ENCODE measurements at places on chromosomes 3 and 15.

DNA sequence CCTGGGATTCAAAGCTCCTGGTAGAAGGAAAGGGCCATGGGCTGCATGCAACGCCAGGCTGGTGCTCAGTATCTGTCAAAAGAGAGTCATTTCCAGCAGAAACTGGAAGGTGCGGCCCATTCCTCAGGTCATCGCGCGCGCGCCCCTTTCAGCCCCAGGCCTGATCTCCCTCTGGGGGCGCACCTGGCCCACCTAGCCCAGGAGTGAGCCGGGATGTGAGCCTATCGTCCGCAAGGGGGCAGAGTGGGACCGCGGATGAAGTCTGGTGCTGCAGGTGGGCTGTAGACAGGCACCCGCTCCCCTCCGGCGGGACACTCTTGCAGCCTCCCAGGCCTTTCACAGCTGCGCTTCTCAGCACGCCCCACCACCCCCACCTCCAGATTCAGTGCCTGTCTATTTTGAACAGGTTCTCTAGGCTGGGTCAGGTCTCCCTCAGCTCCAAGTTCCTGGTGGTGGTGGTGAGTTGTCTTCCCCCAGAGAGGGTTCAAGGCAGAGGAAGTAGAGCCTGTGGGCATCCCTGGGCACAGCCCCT, 5.8 kb upstream of the RPL29 start:
- H3K27me3 ChIP-seq, result no peaks in the 10 kb centered on the region
- DNase-seq, result no peak
- no peak overlapping the region for H3K27ac ChIP-seq

DNA sequence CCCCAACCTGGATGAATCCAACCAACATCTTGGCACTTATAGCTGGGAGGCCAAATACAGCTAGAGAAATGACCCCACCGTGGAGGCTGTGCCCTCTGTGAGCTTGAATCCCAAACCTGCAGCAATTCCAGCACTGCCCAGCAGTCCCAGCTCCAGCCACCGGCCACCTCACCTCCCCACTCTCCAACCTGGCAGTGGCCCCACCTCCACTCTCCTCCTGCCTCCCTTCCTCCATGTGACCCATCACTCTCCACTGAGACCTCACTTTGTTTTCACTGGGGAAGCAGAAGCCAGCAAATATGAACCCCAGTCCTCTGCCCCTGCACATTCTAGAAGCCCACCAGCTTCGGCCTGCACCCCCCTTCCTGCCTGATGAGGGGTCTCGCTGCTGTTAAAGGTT, 79.7 kb upstream of the LINGO1 start:
- no peak for DNase-seq
- H3K27ac ChIP-seq, result no peak overlapping the region
- no peaks in the 10 kb centered on the region for H3K36me3 ChIP-seq
- no peak overlapping the region for H3K4me3 ChIP-seq

GRCh38 chr15:92707880-92708551, 52.4 kb upstream of the FAM174B start:
- H3K4me1 ChIP-seq, result no peaks in the 10 kb centered on the region
- H3K4me3 ChIP-seq, result no peak overlapping the region
- no peak for DNase-seq
- H3K27ac ChIP-seq, result no peak overlapping the region

- peak; percentile 61 for DNase-seq
- peaks cover 23% of the 10 kb centered on the region for H3K36me3 ChIP-seq
- H3K4me3 ChIP-seq, result peak overlapping the region; percentile 14
- no peaks in the 10 kb centered on the region for H3K27me3 ChIP-seq
- H3K27ac ChIP-seq, result peak overlapping the region; percentile 67
These were observed 99.7 kb downstream of the LRIG1 start for GRCh38 chr3:66401157-66401550.

- no peak overlapping the region for H3K4me3 ChIP-seq
- no peak overlapping the region for H3K27ac ChIP-seq
- no peaks in the 10 kb centered on the region for H3K4me1 ChIP-seq
These were observed 109.9 kb downstream of the UACA start for GRCh38 chr15:70653426-70653825.

GRCh38 chr3:11479221-11479620, 164.5 kb downstream of the VGLL4 start:
- peak overlapping the region; percentile 86 for H3K27ac ChIP-seq
- H3K4me1 ChIP-seq, result peaks cover 13% of the 10 kb centered on the region
- H3K27me3 ChIP-seq, result no peaks in the 10 kb centered on the region
- H3K36me3 ChIP-seq, result no peaks in the 10 kb centered on the region

DNA sequence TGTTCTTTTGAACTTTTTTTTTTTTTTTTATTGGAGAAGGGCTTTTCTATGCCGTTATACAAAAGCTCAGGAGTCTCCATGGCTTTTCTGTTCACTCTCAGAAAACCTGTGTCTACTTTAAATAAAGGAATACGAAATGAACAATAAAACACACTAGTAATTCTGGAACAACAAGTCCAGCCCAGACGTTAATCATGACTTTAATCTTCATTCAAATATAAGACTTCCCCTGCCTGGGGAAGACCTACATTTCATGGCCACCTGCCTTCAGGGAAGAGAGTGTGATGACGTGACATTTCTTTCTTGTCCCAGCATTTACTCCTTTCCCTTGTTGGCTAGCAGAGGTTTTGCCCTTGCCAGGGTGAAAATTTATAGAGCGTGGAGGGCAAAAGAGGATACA, 564.5 kb downstream of the PDCD6IP start:
- no peaks in the 10 kb centered on the region for H3K4me1 ChIP-seq
- no peak overlapping the region for H3K27ac ChIP-seq
- H3K27me3 ChIP-seq, result no peaks in the 10 kb centered on the region
- DNase-seq, result no peak
- H3K4me3 ChIP-seq, result no peak overlapping the region
- no peaks in the 10 kb centered on the region for H3K36me3 ChIP-seq

DNA sequence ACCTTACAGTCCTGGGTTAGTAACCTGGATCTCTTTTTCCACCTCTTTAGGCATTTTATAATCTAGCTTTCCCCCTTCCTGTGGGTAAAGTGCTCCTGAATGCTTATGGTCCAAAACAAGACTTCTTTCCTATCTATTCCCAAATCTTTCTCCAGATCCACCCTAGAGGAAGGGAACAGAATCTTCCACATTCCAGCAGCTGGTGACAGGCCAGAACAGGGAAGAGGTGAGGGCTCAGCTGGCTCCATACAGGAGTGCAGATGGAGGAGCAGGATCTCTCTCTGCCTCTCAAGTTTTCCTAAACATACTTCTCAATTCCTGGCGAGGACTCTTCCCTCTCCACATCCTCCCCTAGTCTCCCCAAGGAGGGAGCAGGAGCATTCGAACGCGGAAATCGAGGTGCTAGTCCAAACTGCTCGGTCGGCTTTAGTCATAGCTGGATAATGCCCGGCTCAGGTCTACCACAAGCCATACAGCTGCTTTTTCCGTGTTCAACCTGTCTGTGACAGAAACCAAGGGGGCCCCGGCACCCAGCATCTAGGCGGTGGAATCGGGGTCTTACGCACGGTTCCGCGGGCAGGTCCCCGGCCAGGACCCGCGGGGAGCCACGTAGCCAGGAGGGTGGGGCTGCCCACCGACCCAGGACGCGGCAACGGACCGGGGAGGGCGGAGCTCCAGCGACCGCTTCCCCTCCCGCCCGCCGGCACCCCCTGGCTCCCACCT, 4.0 kb downstream of the RASSF1 start:
- DNase-seq, result no peak
- H3K27me3 ChIP-seq, result no peaks in the 10 kb centered on the region
- H3K36me3 ChIP-seq, result peaks cover 9% of the 10 kb centered on the region
- H3K4me3 ChIP-seq, result peak overlapping the region; percentile 72
- peak overlapping the region; percentile 99 for H3K27ac ChIP-seq

GRCh38 chr3:87987952-87988351, 70.9 kb downstream of the CGGBP1 start:
- no peaks in the 10 kb centered on the region for H3K4me1 ChIP-seq
- no peak overlapping the region for H3K4me3 ChIP-seq
- DNase-seq, result no peak

GRCh38 chr3:45092132-45093031, 53.8 kb downstream of the CDCP1 start:
- no peaks in the 10 kb centered on the region for H3K27me3 ChIP-seq
- H3K4me1 ChIP-seq, result no peaks in the 10 kb centered on the region
- no peaks in the 10 kb centered on the region for H3K36me3 ChIP-seq
- H3K27ac ChIP-seq, result no peak overlapping the region
- H3K4me3 ChIP-seq, result no peak overlapping the region
- no peak for DNase-seq

DNA sequence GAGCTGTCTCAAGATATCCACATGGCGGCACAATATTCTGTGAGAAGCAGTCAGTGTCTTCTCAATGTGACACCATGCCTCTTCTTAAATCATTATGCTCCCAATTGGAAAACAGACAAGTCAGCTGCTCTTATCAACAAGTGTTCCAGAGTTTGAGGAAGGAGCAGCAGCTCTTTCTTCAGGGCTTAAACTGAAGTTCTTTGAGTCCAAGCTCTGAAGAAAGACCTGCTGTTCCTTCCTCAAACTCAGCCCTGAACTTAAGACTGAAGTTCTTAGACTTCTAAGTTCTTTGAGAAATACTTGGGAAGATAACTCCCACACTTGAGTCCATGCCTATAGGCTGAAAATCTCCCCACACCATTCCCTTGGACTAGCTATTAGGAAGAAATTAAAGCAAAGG, 43.4 kb downstream of the NPTN start:
- H3K27me3 ChIP-seq, result no peaks in the 10 kb centered on the region
- no peak for DNase-seq
- H3K36me3 ChIP-seq, result peaks cover 43% of the 10 kb centered on the region
- H3K4me3 ChIP-seq, result no peak overlapping the region
- peaks cover 8% of the 10 kb centered on the region for H3K4me1 ChIP-seq

- no peak overlapping the region for H3K4me3 ChIP-seq
- DNase-seq, result peak; percentile 63
- H3K27ac ChIP-seq, result peak overlapping the region; percentile 49
These were observed 7.6 kb upstream of the TMEM44 start for GRCh38 chr3:194640829-194641228.

- H3K27me3 ChIP-seq, result no peaks in the 10 kb centered on the region
- no peak for DNase-seq
- no peak overlapping the region for H3K4me3 ChIP-seq
- no peaks in the 10 kb centered on the region for H3K4me1 ChIP-seq
- H3K36me3 ChIP-seq, result peaks cover 8% of the 10 kb centered on the region
These were observed 25.5 kb upstream of the ESYT3 start for GRCh38 chr3:138408751-138409570.

DNA sequence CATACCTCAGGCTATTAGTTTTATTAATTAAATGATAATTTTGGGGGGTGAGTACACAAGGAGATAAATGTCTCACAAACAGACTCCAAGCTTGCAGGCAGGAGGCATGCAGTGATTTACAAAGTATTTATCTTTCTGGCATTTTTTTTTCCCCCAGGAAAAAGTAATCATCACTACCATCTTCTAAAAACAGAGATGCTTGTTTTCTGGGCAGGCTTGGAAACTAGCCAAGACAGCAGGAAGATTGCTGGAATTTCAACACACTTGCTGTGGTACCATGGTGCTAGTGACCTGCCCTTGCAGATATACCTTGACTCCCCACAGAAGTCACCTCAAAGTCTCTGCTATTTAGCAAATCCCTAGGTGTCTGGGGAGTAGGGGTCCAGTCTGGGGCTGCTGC, 732.8 kb upstream of the CFAP20DC start:
- H3K36me3 ChIP-seq, result no peaks in the 10 kb centered on the region
- no peaks in the 10 kb centered on the region for H3K27me3 ChIP-seq
- no peak overlapping the region for H3K4me3 ChIP-seq
- no peak for DNase-seq
- H3K4me1 ChIP-seq, result no peaks in the 10 kb centered on the region

- no peak for DNase-seq
- H3K27me3 ChIP-seq, result no peaks in the 10 kb centered on the region
- H3K36me3 ChIP-seq, result no peaks in the 10 kb centered on the region
These were observed 8.9 kb downstream of the MUC4 start for GRCh38 chr3:195802795-195803194.

DNA sequence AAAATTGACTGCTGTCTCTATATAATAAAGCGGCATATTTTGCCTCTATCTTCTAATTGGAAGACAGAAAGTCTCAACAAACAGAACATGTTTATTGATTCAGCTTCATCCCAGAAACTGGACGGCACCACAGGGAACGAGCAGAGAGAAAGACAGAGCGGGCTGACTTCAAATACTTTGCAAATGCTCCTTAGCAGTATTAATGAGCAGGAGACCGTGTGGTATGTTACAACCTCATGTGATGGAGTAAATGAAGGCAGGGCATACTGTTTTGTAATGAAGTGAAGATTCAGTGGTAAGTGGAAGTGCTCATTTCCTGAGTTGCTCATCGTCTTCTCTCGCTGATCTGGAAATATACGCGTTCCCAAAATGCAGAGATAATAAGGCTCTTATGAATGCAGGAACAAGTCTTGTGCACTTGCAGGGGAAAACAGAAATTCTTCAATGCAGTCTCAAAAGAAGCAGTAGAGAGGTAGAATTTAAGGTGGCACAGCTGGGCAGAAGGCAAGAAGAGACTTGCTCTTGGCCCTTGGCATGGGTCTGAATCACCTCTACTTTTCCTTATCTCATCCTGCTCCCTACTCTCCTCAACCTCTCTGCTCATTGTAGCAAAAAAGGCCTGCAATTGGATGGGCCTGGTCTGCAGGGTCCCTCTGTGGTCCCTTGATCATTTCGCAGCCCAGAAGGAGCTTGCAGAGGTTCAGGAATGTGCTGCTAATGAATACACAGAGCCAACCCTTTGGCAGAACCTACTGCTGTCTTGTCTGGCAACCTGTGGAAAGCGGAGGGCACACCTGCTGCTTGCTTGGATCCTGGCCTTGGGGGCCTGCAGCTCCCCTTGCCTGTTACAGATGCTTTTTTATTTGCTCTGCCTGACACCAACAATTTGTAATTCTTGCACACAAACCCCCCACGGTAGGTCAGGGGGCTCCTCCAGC, 604.9 kb upstream of the CFAP20DC start:
- no peak for DNase-seq
- no peaks in the 10 kb centered on the region for H3K36me3 ChIP-seq
- no peak overlapping the region for H3K27ac ChIP-seq
- no peaks in the 10 kb centered on the region for H3K4me1 ChIP-seq

DNA sequence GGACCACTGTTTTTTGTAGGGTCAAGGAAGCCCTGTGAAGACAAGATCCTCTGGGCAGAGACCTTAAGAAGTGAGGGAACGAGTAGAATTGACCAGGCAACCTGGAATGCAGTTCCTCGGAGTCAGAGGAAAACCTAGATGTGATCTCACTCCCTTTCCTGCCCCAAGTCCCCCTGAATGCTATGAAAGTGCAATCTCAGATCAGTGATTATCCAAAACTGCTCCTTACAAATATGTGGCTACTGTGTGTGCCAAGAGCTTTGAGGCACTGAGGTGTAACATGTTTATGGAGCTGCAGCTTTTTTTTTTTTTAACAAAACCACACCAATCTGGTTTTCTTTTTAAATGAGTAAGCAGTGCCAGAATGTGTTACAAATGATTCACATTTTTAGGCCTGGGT, 35.8 kb downstream of the THSD4 start:
- no peak for DNase-seq
- H3K36me3 ChIP-seq, result no peaks in the 10 kb centered on the region
- H3K27ac ChIP-seq, result peak overlapping the region; percentile 26
- no peaks in the 10 kb centered on the region for H3K27me3 ChIP-seq

GRCh38 chr3:181930105-181930504, 218.4 kb downstream of the SOX2 start:
- H3K27ac ChIP-seq, result no peak overlapping the region
- no peaks in the 10 kb centered on the region for H3K4me1 ChIP-seq
- no peak overlapping the region for H3K4me3 ChIP-seq
- H3K27me3 ChIP-seq, result no peaks in the 10 kb centered on the region
- no peaks in the 10 kb centered on the region for H3K36me3 ChIP-seq

GRCh38 chr3:185687271-185687878, 101.3 kb downstream of the SENP2 start:
- H3K36me3 ChIP-seq, result no peaks in the 10 kb centered on the region
- H3K27ac ChIP-seq, result no peak overlapping the region
- no peak overlapping the region for H3K4me3 ChIP-seq
- no peaks in the 10 kb centered on the region for H3K27me3 ChIP-seq

- no peaks in the 10 kb centered on the region for H3K27me3 ChIP-seq
- no peak overlapping the region for H3K4me3 ChIP-seq
- DNase-seq, result no peak
- no peak overlapping the region for H3K27ac ChIP-seq
- no peaks in the 10 kb centered on the region for H3K4me1 ChIP-seq
These were observed 127.2 kb downstream of the ZBTB20 start for GRCh38 chr3:115019900-115020299.
